ENCODE measurements at places on chromosomes 1 and 21.

- DNase-seq: no peak
Measured at GRCh38 chr1:244836135-244836521, 670 bp downstream of the COX20 start.

GRCh38 chr1:81238129-81238528 lies 562.6 kb upstream of the ADGRL2 start:
- no peak for DNase-seq

- no peak for DNase-seq
Measured at GRCh38 chr1:55468142-55468795, 253.1 kb upstream of the USP24 start.

GRCh38 chr21:25925936-25926335 lies 191.2 kb downstream of the GABPA start:
- DNase-seq: no peak

- no peak for DNase-seq
Measured at GRCh38 chr1:155968670-155969069, 9.7 kb downstream of the ARHGEF2 start.

- no peak for DNase-seq
Measured at GRCh38 chr21:42614396-42614795, 39.0 kb upstream of the PDE9A start.

- no peak for DNase-seq
Measured at GRCh38 chr1:221925947-221926346, 184.1 kb upstream of the DUSP10 start.

GRCh38 chr1:225422031-225422605 lies 5.7 kb downstream of the LBR start:
- peak; percentile 32 for DNase-seq

DNA sequence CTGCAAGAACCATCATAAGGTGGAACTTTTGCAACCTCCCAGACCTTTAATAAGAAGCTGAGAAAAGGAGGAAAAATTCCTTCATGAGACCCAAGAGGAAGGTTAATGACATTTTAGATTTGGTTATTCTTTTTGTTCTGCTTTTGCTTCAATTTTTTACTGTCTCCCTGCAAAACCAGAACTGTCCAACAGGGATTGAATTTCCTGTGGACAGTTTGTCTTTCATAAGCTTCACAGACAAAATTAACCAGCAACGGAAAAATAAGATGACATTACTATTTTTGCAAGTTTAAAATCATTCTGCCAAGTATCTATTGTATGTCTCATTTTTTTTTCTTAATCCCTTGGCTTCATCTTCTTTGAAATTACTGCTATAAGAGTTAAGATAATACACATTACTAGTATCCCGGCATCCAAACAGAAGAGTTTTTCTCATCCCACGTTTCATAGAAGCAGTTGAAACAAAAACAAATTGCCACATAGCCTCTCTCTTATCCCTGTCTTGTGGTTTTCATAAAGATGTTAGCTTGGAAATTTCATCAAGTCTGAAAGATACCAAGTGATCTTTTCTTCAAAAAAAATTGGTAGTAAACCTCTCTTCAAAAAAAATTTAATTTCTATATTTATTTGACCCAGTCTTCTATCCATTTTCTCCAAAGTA lies 465.3 kb upstream of the PTBP2 start:
- no peak for DNase-seq

DNA sequence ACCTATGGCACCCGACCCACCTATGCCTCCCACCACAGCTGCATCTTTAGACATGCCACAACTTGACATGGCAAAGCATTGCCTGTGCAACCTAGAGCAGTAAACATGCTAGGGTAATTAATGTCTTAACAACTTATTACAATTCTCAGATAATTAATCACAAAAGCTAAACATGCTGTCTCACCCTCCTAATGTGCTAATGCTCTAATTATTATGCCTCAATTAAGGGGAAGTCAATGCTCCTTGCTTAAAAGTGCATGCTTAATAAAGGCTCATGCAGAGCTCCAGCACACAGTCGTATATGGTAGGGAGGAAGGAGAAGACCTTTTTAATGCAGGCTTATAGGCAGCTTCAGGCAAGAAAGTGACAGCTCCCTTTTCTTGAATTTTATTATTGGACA lies 396.0 kb downstream of the SEC16B start:
- DNase-seq: no peak

DNA sequence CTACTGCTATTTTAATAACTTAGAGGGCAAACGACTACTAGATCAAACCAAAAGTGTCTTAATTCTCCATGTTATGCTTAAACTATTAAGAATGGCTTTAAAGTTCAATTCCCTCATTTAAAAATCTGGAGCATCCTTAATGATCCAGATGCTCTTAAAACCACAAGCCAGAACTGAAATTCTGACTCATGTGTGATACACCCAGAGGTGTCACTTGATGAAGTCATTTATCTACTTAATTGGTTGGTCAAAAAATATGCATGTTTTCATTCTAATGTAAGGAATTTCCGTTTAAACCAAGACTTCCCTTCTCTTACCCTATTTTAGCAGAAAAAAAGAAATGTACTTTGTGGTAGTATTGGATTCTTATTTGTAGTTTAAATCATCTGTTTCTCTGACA lies 1261.2 kb upstream of the B3GALT2 start:
- DNase-seq: no peak

GRCh38 chr1:10507111-10507879 lies 32.5 kb downstream of the PEX14 start:
- DNase-seq: peak; percentile 80

DNA sequence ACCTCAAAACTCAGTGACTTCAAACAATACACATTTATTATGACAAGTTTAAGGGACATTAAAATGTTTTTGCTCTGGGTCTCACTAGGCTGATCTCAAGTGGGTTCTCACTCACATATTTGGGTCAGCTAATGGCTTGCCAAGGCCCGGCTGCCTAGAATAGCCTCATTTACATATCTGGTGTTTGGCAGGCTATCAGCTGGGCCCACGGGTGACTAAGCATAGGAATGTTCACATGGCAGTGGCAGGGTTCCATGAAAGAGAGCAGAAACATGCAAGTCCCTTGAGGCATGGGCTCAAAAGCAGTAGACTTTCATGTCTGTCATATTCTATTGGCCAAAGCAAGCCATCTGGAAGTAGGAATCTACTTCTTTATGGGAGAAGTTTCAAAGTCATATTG lies 492.6 kb downstream of the KCNT2 start:
- no peak for DNase-seq

- DNase-seq: no peak
Measured at GRCh38 chr1:109653306-109653705, 2.6 kb upstream of the GSTM4 start.

- no peak for DNase-seq
Measured at GRCh38 chr1:244302876-244303609, 148.7 kb downstream of the ADSS2 start.

DNA sequence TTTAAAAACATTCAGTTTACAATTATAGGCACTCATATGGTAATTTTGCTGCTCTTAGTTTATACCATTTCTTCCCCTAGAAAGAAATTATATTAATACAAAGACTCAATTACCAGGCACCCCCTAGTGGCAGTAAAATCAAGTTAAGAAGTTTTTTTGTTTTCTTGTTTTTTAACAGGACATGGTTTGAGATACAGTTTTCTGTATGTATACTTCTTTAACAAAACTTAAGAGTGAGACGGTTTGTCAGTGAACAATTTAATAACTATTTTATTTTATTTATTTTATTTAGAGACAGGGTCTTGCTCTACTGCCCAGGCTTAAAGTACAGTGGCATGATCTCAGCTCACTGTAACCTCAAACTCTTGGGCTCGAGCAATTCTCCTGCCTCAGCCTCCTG lies 224.6 kb downstream of the FAF1 start:
- DNase-seq: peak; percentile 24

GRCh38 chr1:116321766-116322175 lies 51.3 kb upstream of the ATP1A1 start:
- DNase-seq: no peak

- DNase-seq: no peak
Measured at GRCh38 chr1:192506741-192507155, 68.8 kb upstream of the RGS1 start.

GRCh38 chr1:241356187-241356518 lies 852 bp downstream of the RGS7 start:
- no peak for DNase-seq

GRCh38 chr1:99207216-99207615 lies 57.1 kb upstream of the PLPPR4 start:
- DNase-seq: no peak

DNA sequence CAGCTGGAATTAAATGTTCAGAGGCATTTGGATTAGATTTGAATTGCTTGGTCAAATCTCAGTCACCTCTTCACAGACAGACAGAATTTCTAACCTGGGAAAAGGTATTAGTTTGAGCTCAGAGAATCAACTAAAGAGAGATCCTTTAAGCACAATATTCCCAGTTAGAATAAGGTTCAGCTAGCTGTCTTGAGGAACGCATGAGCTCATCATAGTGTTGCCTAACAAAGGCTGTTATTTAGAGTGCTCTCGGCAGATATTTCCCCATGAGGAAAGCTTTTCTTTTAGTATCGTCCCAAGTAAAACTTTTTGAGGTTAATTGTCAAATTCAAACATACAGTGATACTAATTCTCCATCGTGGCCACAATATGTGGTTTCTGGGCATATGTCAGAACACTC lies 269.9 kb downstream of the HLX start:
- no peak for DNase-seq

- no peak for DNase-seq
Measured at GRCh38 chr1:170596701-170597100, 64.7 kb downstream of the GORAB start.

GRCh38 chr21:25862596-25862995 lies 127.8 kb downstream of the GABPA start:
- DNase-seq: peak; percentile 32

DNA sequence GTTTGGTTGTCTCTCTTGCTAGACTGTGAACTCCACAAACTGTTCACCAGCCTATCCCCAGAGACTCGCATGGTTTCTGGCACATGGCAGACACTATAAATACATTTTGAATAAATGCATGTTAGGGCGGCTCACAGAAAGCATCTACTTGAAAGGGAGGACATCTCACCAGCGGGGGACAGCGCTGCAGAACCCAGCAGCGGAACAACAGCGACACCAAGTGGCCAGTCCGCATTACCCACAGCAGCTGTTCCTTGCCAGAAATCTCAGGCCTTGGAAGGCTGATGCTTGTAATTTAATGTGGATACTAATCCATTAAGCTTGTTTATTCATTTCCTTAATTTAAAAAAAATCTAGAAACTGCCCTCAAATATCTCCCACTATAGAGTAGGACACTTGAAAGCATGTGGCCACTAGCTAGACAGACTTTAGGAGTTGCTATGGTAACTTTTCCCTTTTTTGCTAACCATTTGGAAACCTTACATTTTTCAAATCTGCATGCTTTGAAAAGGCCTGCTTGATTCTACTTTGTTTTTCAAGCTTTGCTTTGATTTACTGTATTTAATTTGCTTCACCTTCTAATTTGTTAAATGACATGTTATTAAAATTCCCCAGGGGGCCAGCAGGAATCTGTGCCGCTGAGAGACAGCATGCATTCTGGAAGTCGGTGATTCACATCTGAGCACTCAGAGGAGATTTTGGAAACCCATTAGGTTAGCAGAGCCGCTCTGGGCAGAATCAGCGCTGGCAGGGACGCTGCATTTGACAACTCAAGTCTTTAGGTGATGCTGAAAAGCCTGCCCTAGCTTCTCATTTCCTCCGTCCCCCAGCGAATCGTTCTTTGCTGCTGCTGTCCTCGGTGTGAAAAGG lies 63.5 kb upstream of the SSX2IP start:
- DNase-seq: peak; percentile 65

DNA sequence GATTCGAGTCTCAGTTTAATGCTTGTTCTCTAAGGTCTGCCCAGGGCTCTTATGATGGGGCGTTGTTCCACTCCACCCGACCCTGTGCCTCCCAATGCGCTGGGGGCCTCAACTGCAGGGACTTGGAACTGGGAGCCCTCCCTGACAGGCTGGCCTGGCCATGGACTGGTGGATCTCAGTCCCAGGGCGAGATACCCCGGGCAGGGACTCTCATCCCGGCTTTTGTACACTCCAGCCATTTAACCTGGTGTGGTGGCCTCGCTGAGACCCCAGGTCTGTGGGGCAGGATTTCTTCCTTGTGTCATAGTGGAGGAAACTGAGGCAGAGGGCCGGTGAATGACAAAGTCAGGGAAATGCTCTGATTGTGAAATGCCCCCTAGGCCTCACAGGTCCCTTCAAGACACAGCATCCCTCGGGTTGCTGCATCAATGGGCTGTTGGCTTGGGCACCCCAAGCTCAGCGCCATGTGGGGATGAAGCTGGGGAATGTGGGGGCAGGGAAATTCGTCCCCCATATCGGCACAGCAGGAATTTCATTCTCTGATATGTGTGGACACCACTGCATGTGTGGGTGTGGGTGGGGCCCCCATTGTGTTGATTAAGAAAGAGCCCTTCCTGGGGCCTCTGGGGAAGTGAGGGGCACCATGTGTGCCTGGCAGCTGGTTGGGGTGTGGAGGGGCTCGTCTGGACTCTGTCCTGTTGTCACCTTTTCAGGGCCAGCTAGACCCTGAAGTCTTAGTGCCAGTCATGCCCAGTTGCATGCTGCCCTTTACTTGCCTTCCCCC lies 19.9 kb upstream of the ZNF678 start:
- no peak for DNase-seq

GRCh38 chr1:203612932-203613682 lies 13.5 kb upstream of the ATP2B4 start:
- DNase-seq: no peak

- DNase-seq: no peak
Measured at GRCh38 chr1:62784509-62785365, 805 bp downstream of the ATG4C start.
